ENCODE measurements at places on chromosomes 11 and 22. TPM values are rescaled to one million over a fixed set of nuclear protein-coding genes. Genes with fewer than 3 reads are reported as not detected.

Gene PGA5
- not detected for total RNA-seq

DNA sequence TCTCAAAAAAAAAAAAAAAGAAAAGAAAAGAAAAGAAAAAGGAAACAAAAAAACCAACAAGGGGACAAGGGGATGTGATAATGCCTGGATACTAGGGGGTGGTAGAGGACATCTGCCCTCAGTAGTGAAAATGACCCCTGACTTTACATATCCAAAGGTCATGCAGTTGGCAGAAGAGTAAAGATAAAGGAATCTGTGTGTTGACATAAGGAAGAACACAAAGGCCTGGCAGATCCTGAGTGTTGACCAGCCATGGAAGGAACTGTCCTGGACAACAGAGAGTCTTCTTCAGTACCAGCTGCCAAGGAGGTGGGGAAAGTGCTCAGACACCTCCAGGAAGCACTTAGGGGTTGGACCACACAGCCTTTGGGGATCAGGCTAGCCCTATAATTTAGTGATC is 12.6 kb downstream of the SLC43A1 start:
- no peak overlapping the region for H3K27ac ChIP-seq
- H3K4me1 ChIP-seq = no peaks in the 10 kb centered on the region
- H3K36me3 ChIP-seq = peaks cover 34% of the 10 kb centered on the region

DNA sequence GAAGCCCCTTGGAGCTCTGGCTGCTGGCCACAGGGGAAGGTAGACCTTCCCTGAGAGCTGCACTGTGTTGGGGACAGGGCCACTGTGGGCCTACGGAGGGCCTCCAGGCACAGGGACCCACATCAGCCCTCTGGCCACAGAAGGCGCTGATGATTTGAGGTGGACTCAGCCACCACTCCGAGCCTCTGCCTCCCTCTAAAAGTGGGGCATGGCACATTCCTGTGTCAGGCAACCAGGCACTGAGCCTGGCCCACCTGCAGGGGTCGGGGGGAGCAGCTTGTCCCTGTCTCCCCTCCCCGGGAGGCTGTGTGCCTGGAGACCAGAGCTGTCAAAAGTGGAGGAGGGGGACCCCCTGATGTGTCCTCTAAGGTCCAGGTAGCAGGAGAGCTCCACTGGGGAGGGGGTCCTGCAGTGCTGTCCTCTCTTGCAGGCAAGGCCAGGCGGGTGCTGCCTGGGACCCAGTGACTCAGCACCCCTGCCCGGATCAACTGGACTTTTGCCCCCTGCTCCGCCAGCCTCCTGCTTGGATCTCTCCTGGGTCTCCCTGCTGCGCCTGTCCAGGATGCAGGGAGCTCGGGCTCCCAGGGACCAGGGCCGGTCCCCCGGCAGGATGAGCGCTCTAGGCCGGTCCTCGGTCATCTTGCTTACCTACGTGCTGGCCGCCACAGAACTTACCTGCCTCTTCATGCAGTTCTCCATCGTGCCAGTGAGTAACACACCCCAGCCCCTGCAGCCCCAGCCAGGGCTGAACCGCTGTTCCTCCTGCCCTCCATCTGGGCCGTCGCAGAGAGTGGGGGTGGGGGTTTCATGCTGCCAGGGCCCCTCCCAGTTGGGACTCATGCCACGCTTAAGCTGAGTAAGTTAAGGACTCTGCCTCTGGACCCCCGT is 17.5 kb upstream of the CDKN1C start:
- H3K4me3 ChIP-seq = peak overlapping the region; percentile 86
- no peaks in the 10 kb centered on the region for H3K27me3 ChIP-seq
- no peak overlapping the region for H3K27ac ChIP-seq

- peak; percentile 96 for DNase-seq
- H3K4me3 ChIP-seq = peak overlapping the region; percentile 95
- no peaks in the 10 kb centered on the region for H3K27me3 ChIP-seq
- H3K4me1 ChIP-seq = peaks cover 96% of the 10 kb centered on the region
- H3K27ac ChIP-seq = peak overlapping the region; percentile 97
- H3K36me3 ChIP-seq = peaks cover 33% of the 10 kb centered on the region
These were observed 1.6 kb downstream of the RAC2 start for GRCh38 chr22:37242395-37242918.

GRCh38 chr11:40921246-40921645 is 538.2 kb downstream of the LRRC4C start:
- DNase-seq = no peak
- H3K27me3 ChIP-seq = no peaks in the 10 kb centered on the region
- H3K4me3 ChIP-seq = no peak overlapping the region
- no peaks in the 10 kb centered on the region for H3K36me3 ChIP-seq
- no peaks in the 10 kb centered on the region for H3K4me1 ChIP-seq
- no peak overlapping the region for H3K27ac ChIP-seq

Gene BARX2
- total RNA-seq = not detected
